Posterior cingulate gyrus (tissue), 11 donors: ENCODE measurements at places on chromosomes 12 and 14.

DNA sequence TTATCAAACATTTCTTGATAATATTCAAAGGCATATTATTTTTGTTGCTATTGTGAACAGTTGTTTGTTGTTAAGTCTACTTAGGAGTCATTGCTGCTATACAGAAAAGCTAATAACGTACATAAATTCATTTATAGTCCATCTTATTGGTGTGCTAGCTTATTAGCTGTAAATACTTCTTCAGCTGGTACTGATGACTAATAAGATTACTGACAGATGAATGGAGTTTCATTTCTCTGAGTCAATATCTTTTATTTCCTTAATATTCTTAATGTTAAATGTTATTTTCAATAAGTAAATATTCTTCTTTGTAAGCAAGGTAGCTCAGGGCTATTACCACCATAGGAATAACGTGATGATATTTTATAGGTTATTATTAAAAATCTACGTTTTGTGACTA, 139.4 kb upstream of the SLCO1C1 start:
- DNase-seq, result no peak

- no peak for DNase-seq
Measured at GRCh38 chr12:82805812-82806497, 119.2 kb downstream of the TMTC2 start.

GRCh38 chr12:30761730-30762129, 7.0 kb upstream of the CAPRIN2 start:
- no peak for DNase-seq

DNA sequence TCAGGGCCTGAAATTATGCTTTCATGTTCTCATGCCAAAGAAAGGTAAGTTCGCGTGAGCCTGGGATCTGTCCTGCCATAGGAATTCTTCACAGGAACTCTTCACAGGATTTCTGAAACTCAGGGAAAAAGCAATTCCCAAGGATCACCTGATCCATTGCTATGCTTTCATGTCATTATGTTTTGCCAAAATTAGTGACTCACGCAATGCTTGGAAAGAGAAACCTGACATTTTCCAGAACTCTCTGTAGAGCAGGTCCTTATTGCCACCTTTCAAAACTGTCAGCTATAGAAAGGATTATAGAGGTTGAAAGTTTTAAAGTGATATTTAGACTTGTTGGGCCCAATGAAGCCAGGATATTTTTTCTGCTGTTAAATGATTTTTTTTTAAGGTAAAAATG, 6.3 kb upstream of the KCNJ8 start:
- DNase-seq, result no peak

- peak; percentile 26 for DNase-seq
Measured at GRCh38 chr14:101120641-101121507, 217.4 kb upstream of the RTL1 start.
